ENCODE measurements at places on chromosomes 6 and 20. TPM values are rescaled to one million over a fixed set of nuclear protein-coding genes. Genes with fewer than 3 reads are reported as not detected.

Gene RBBP8NL
- not detected for polyA plus RNA-seq

Gene DZANK1
- polyA plus RNA-seq = 0.08 TPM

Gene THBS2
- not detected for polyA plus RNA-seq

Gene MUC21
- not detected for polyA plus RNA-seq

Gene ELOVL4
- polyA plus RNA-seq = not detected

DNA sequence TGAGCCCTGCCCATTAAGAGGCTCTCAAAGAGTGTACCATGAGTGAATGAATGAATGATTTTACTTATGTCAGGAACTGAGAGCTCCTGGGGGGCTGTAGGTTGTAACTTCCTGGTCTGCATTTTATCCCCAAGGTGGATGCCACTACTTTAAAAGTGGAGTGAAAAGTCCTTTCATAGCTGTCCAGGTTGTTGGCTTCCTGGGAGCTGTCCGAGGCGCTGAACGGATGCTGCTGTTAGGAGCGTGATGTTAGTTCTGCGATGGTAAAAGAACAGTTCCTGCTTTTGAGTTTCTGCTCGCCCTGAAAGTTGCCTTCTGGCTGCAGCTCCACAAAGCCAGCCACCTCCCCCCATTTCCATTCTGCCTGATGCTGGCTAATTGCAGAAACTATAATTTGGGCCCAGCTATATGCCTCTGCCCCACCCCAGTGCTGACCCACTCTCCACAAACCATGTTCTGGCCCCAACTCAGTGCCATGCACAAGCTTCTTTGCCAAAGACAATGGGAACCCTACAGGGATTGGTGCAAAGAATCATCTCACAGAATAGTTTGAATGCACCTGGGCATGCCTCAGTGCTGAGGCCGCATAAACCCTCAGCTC lies 330.9 kb upstream of the CDH4 start:
- H3K27ac ChIP-seq = no peak overlapping the region
- H3K27me3 ChIP-seq = no peaks in the 10 kb centered on the region
- H3K4me3 ChIP-seq = no peak overlapping the region
- DNase-seq = peak; percentile 22
- H3K36me3 ChIP-seq = no peaks in the 10 kb centered on the region

GRCh38 chr6:169224185-169224695 lies 29.4 kb downstream of the THBS2 start:
- DNase-seq = peak; percentile 69
- peaks cover 2% of the 10 kb centered on the region for H3K4me1 ChIP-seq
- H3K36me3 ChIP-seq = no peaks in the 10 kb centered on the region
- no peak overlapping the region for H3K27ac ChIP-seq

- H3K4me1 ChIP-seq = no peaks in the 10 kb centered on the region
- no peaks in the 10 kb centered on the region for H3K36me3 ChIP-seq
- DNase-seq = peak; percentile 49
- peaks cover 17% of the 10 kb centered on the region for H3K27me3 ChIP-seq
These were observed 12.9 kb upstream of the WFDC2 start for GRCh38 chr20:45456632-45457031.

DNA sequence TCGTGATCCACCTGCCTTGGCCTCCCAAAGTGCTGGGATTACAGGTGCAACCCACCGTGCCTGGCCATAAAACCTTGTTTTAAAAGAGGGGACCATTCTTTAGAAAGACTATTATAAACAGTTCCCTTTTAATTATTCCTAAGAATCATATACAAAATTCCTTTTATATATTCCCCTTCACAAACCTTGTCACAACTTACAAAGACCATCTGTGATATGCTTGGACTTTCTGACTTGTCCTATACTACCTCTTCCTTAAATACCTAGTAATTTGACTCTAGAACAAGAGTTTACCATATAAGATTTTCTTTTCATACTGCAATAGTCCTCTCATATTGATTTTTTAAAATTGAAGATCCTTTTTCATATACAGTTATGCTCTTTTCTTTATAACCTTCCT lies 135.8 kb upstream of the PRSS16 start:
- no peaks in the 10 kb centered on the region for H3K27me3 ChIP-seq
- DNase-seq = no peak
- H3K4me3 ChIP-seq = no peak overlapping the region
- H3K27ac ChIP-seq = no peak overlapping the region

- H3K4me3 ChIP-seq = no peak overlapping the region
- no peak overlapping the region for H3K27ac ChIP-seq
- DNase-seq = no peak
These were observed 761.1 kb upstream of the MMS22L start for GRCh38 chr6:98044151-98044561.

GRCh38 chr20:62323980-62324906 lies 21.4 kb downstream of the ADRM1 start:
- H3K36me3 ChIP-seq = peaks cover 90% of the 10 kb centered on the region
- H3K4me1 ChIP-seq = peaks cover 33% of the 10 kb centered on the region
- no peak for DNase-seq

GRCh38 chr20:49775229-49775693 lies 37.4 kb upstream of the SLC9A8 start:
- H3K4me1 ChIP-seq = peaks cover 18% of the 10 kb centered on the region
- peak overlapping the region; percentile 64 for H3K27ac ChIP-seq
- H3K27me3 ChIP-seq = no peaks in the 10 kb centered on the region

- DNase-seq = no peak
- no peaks in the 10 kb centered on the region for H3K36me3 ChIP-seq
- no peaks in the 10 kb centered on the region for H3K27me3 ChIP-seq
- peak overlapping the region; percentile 80 for H3K27ac ChIP-seq
These were observed 537.9 kb upstream of the JARID2 start for GRCh38 chr6:14707971-14708465.

DNA sequence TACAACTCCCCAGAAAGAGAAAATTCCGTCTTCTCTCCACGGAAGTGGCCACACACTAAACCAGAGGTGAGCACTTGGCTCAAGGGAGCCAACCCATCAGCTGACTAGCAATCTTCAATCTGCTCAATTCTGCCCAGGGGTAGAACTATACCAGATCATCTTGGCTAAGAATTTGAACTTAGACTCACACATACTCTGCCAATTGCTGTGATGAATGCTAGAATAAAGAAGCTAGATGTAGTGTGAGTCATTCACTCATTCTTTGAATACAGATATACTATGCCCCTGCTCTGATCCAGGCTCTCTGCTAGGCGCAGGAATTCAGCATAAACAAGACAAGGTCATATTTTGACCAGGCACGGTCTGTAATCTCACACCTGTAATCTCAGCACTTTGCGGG lies 147.9 kb upstream of the SHLD1 start:
- no peak overlapping the region for H3K27ac ChIP-seq
- peaks cover 59% of the 10 kb centered on the region for H3K36me3 ChIP-seq
- no peak overlapping the region for H3K4me3 ChIP-seq
- peaks cover 7% of the 10 kb centered on the region for H3K4me1 ChIP-seq
- no peaks in the 10 kb centered on the region for H3K27me3 ChIP-seq

GRCh38 chr6:1463275-1463674 lies 73.9 kb downstream of the FOXF2 start:
- no peaks in the 10 kb centered on the region for H3K36me3 ChIP-seq
- no peak overlapping the region for H3K4me3 ChIP-seq
- no peaks in the 10 kb centered on the region for H3K4me1 ChIP-seq
- H3K27ac ChIP-seq = no peak overlapping the region

DNA sequence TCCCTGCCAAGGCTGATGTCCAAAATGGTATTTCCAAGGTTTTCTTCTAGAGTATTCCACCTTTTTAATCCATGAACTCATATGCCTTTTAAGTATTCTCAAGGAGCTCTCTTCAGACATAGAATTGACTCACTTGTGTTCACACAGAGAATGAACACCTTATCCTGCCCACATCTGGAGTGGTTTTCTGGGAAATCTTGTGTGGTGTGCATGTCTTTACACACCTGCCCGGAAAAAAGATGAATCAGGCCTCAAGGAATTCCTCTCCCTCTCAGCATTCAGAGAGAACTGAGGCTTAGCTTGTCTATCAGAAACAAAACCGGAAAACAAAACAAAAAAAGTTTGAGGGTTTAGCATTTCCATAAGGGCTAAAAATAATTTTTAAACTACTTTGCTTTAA lies 148.8 kb downstream of the TFAP2A start:
- H3K27ac ChIP-seq = no peak overlapping the region
- H3K27me3 ChIP-seq = no peaks in the 10 kb centered on the region
- no peaks in the 10 kb centered on the region for H3K4me1 ChIP-seq
- H3K4me3 ChIP-seq = no peak overlapping the region
- DNase-seq = no peak
- H3K36me3 ChIP-seq = no peaks in the 10 kb centered on the region

GRCh38 chr6:116450769-116451740 lies 10.1 kb upstream of the CALHM6 start:
- DNase-seq = no peak
- no peaks in the 10 kb centered on the region for H3K27me3 ChIP-seq
- H3K36me3 ChIP-seq = no peaks in the 10 kb centered on the region
- H3K4me1 ChIP-seq = peaks cover 7% of the 10 kb centered on the region
- no peak overlapping the region for H3K4me3 ChIP-seq

DNA sequence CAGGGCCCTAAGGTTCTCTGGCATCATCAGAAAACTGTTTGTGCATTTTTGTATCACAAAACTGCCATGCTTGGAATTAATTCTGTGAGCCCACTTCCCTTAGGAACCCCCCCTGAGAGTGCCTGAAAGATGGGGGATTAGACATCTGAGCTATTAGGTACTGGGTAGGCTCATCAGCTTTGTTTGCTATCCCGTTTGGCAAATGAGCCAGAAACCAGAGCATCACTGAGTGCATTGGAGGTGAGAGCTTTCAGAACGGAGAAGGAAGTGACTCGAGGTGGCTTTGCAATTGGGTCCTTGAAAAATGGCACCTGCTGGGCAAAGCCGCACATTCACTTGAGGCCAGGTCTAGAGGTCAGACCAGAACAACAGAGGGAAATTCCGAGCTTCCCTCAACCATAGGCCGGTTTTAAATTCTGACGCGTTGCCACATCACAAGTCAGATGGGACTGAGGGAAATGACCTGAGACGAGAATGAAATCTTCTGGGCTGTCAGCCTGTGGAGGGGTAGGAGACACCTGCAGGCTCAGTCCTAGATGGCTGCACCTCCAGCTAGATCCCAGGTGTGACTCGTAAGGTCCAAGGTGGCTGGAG lies 8.4 kb upstream of the GLP1R start:
- H3K27me3 ChIP-seq = peaks cover 86% of the 10 kb centered on the region
- no peak overlapping the region for H3K27ac ChIP-seq
- no peaks in the 10 kb centered on the region for H3K36me3 ChIP-seq
- peaks cover 10% of the 10 kb centered on the region for H3K4me1 ChIP-seq

DNA sequence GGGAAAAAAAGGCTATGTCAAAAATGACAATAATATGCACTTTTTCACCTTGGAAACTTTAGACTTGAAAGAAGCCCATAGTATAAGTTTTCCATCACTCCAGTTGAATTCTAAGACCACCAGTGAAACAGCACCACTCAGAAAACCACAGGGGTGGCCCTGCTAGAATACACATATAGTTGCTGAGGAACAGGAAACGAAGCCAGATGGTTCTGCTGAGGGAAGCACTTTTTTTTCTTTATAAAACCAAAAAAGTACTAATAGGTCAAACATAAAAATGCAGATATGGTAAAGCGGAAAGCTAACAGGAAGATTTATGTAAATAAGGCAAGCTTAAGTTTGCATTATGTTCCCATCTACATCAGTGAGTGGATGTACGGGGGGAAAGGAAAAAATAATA lies 303.9 kb downstream of the FOXC1 start:
- no peaks in the 10 kb centered on the region for H3K27me3 ChIP-seq
- no peaks in the 10 kb centered on the region for H3K36me3 ChIP-seq
- no peak overlapping the region for H3K27ac ChIP-seq

All from K562 (cell line).